ENCODE measurements at places on chromosomes 6 and 20. TPM values are rescaled to one million over a fixed set of nuclear protein-coding genes. Genes with fewer than 3 reads are reported as not detected.

DNA sequence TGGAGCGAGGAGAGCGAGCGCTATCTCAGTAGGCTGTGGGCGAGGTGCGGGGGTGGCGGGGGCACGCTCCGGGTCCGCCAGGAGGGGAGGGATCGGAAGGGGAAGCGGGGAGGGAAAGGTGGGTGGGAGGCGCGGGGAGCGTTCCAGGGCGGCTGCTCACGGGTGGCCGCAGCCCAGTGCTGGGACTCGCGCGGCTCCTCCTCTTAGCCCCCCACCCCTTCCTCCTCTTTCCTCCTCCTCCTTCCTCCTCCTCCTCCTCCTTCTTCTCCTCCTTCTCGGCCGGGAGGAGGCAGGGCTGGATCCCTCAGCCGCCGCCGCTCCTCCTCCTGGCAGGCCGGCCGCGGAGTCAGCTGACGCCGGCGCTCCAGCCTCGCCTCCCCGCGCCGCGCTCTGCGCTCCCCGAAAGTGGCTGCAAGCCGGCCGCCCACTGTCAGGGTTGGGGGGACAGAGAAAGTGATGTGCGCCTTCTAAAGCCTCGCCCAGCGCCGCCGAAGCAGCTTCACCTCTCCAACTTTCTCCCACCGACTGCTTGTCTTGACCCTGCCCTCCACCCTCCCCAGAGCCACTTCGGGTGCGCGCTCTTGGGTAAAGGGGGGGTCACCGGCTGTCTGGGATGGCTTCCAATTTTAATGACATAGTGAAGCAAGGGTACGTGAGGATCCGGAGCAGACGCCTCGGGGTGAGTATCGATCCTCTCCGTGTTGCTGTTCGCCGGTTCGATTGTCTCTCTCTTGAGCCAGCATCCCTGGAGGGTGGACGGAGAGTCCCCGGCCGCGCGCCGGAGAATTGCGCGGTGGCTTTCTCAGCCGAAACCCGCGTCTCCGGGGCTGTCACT is at the start of gene DOK5:
TSS of gene DOK5 (plus strand) at position 260 of the 835 bp plus-strand sequence. CDS start at position 614, 354 bp downstream.
- DNase-seq, result no peak
- no peak within 1 kb of the TSS for H3K4me3 ChIP-seq
- no peaks in the 10 kb centered on the region for H3K4me1 ChIP-seq
- H3K27ac ChIP-seq, result no peak within 1 kb of the TSS

The FOXC1 gene
- total RNA-seq, result 0.07 TPM

The BMP5 gene
- total RNA-seq, result not detected

GRCh38 chr6:122207794-122208193 is 191.7 kb upstream of the HSF2 start:
- H3K4me3 ChIP-seq, result no peak overlapping the region
- H3K4me1 ChIP-seq, result no peaks in the 10 kb centered on the region
- H3K27me3 ChIP-seq, result no peaks in the 10 kb centered on the region
- no peak overlapping the region for H3K27ac ChIP-seq
- DNase-seq, result no peak
- H3K36me3 ChIP-seq, result no peaks in the 10 kb centered on the region

DNA sequence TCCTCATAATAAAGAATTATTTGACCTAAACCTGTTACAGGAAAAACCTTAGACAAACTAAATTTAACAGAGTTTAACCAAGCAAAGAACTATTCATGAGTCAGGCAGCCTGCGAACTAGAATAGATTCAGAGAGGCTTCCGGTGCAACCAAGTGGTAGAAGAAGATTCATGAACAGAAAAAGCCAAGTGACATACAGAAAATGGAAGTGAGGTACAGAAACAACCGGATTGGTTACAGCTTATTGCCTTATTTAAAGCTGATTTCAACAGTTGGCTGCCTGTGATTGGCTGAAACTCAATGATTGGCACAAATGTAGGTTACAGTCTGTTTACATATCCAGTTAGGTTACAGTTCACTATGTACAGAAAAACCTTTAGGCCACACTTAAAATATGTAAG is 10.1 kb downstream of the PPP1R3G start:
- H3K27ac ChIP-seq, result no peak overlapping the region
- peaks cover 13% of the 10 kb centered on the region for H3K27me3 ChIP-seq
- no peak for DNase-seq
- no peak overlapping the region for H3K4me3 ChIP-seq
- H3K4me1 ChIP-seq, result no peaks in the 10 kb centered on the region

DNA sequence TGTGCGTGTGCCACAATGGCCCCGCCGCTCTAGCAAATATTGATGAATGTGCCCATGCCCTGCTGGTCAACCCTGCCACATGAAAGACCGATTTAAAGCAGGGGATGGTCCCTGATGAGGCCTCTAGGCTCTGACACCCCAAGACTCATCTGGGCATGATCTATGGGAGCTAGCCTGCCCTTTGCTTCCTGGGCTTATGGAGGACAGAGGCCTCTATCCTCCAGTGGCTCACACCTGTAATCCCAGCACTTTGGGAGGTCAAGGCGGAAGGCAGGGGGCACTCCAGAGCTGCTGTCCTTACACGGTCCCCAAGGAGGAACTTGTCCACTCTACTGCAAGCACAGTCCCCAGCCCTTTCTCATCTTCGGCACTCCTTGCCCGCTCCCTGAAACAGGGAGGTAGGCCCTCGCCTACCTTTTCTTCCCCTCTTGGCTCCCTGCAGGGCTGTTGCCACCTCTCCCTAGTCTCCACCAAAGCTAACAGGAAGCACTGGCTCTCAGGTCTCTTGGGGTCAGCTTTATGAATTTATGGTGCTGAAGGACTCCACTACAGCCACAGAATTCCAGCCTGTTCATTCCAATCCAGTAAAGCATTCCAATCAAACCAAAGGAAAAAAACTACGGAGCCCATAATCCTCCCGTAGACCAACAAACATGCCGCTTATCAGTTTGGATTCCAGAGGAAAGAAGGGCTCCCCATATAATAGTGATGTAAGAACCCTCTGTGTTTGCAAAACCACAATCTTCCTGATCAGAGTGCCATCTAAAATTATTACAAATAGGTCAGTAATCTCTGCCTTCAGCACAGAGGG is 48.7 kb upstream of the FOXQ1 start:
- no peaks in the 10 kb centered on the region for H3K27me3 ChIP-seq
- H3K36me3 ChIP-seq, result no peaks in the 10 kb centered on the region
- H3K27ac ChIP-seq, result no peak overlapping the region
- no peaks in the 10 kb centered on the region for H3K4me1 ChIP-seq
- no peak overlapping the region for H3K4me3 ChIP-seq

DNA sequence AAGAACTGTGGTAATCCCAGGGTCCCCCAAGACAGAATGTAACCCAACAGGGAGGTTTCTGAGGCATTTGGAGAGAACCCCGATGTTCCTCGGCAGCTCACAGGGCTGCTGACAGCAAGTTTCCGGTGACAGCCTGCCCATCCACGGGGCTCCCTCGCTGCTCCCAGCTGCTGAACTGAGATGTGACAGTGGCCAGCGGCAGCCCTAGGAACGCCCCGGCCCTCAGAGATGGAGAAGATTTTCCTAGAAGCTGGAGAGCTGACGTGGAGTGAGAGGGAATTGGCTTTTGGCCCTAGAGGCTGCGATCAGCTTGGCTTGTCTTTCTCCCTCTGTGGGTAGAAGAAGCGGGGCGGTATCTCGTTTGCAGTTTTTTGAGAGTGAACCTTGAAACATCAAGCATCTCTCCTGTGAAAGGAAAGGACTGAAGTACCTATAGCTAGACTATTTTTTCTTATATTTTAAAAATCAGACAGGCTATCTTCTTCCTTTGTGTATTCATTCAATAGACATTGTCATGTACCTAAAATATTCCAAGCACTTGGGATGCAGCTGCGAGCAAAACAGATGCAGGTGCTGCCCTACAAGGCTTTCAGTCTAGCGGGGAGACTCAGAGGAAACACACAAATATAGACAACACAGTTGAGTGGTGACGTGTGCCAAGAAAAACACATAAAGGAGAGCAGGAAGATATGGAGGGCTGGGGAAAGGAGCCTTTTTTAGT is 28.4 kb upstream of the NFATC2 start:
- H3K27ac ChIP-seq, result no peak overlapping the region
- no peaks in the 10 kb centered on the region for H3K36me3 ChIP-seq
- H3K4me3 ChIP-seq, result no peak overlapping the region
- H3K4me1 ChIP-seq, result no peaks in the 10 kb centered on the region

GRCh38 chr6:147000545-147001488 is 203.4 kb upstream of the STXBP5 start:
- H3K27ac ChIP-seq, result peak overlapping the region; percentile 30
- H3K36me3 ChIP-seq, result no peaks in the 10 kb centered on the region
- peak; percentile 27 for DNase-seq
- H3K4me3 ChIP-seq, result no peak overlapping the region
- no peaks in the 10 kb centered on the region for H3K27me3 ChIP-seq

GRCh38 chr6:160121981-160122380 is 366 bp downstream of the SLC22A1 start:
- DNase-seq, result no peak
- H3K4me1 ChIP-seq, result no peaks in the 10 kb centered on the region
- H3K27me3 ChIP-seq, result peaks cover 5% of the 10 kb centered on the region
- H3K36me3 ChIP-seq, result no peaks in the 10 kb centered on the region
- no peak overlapping the region for H3K27ac ChIP-seq
- no peak overlapping the region for H3K4me3 ChIP-seq

GRCh38 chr20:21133917-21134622 is 8.2 kb downstream of the KIZ start:
- no peaks in the 10 kb centered on the region for H3K4me1 ChIP-seq
- no peak for DNase-seq
- no peak overlapping the region for H3K27ac ChIP-seq
- H3K36me3 ChIP-seq, result peaks cover 13% of the 10 kb centered on the region
- H3K27me3 ChIP-seq, result no peaks in the 10 kb centered on the region
- no peak overlapping the region for H3K4me3 ChIP-seq

GRCh38 chr20:59568509-59569024 is 35.8 kb upstream of the PHACTR3 start:
- no peak overlapping the region for H3K4me3 ChIP-seq
- H3K4me1 ChIP-seq, result no peaks in the 10 kb centered on the region
- no peaks in the 10 kb centered on the region for H3K27me3 ChIP-seq
- DNase-seq, result no peak

Measured in K562 (cell line).